ENCODE measurements at places on chromosomes 2 and 18.

- no peak for DNase-seq
Measured at GRCh38 chr2:52395912-52396311, 1364.0 kb upstream of the NRXN1 start.

- DNase-seq: peak; percentile 66
Measured at GRCh38 chr2:36376992-36377738, 21.6 kb downstream of the CRIM1 start.

- DNase-seq: no peak
Measured at GRCh38 chr2:9752441-9753275, 90.6 kb upstream of the TAF1B start.

DNA sequence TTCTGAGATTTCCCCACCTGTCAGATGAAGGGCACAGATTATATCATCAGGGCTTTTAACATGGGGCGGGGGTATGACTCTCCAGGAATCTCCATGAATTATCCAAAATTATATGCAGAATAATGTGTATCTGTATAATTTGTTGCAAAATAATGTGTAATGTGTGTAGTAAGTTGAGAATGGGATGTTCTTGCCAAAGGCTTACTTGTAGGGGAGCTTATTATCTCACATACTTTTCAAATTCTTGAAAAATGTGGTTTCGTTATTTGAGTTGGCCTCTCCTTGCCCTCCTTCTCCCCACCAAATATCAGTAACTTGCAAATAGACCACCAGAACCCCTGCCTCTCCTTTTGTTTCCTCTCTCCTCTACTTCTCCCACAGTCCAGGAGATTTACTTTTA is 35.6 kb downstream of the UBR3 start:
- no peak for DNase-seq

GRCh38 chr18:5975111-5976002 is 80.0 kb upstream of the TMEM200C start:
- DNase-seq: no peak

DNA sequence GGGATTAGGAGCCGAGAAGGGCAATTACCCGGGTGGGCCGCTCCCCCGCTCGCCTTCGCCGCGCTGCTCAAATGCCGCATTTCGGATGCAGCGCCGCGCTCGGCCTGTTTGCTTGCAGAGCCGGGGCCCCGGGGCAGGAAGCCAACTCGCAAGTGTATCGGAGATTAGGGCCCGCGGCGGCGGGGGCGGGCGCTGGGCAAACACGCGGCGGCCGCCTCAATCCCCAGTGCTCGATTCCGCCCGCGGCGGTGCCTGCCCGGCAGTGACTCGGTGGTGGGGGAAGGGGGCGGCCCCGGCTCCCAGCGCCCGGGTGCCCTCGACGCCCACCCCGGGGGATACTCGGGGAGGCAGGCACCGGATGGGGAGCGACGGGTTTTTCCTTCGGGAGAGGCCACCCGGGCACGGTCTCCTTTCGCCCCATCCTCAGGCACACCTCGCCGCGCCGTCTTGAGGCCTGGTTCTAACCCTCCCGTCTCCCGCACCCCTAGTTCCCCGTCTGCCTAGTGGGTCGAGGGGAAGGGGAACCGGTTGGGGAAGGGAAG is 26.6 kb upstream of the NOTO start:
- peak; percentile 90 for DNase-seq

Measured in upper lobe of right lung (tissue), 1 donor.